MM.1S (cell line): ENCODE measurements at places on chromosomes 5 and 9.

- no peaks in the 10 kb centered on the region for H3K27me3 ChIP-seq
- no peak overlapping the region for H3K4me3 ChIP-seq
- DNase-seq = no peak
- H3K27ac ChIP-seq = no peak overlapping the region
- no peaks in the 10 kb centered on the region for H3K36me3 ChIP-seq
- no peaks in the 10 kb centered on the region for H3K4me1 ChIP-seq
These were observed 139.4 kb upstream of the RAI14 start for GRCh38 chr5:34516686-34517085.

DNA sequence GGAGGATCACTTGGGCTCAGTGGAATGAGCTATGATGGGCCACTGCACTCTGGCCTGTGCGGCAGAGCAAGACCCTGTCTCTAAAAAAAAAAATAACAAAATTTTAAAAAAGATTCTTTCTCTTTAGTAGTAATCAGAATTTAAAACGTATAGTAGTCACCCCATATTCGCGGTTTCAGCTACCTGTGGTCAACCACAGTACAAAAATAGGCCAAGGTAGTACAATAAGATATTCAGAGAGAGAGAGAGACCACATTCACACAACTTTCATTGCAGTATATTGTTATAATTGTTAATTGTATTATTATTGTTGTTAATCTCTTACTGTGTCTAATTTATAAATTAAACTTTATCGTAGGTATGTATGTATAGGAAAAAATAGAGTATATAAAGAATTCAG, 18.7 kb downstream of the INIP start:
- no peak overlapping the region for H3K27ac ChIP-seq
- 0 out of 2 replicates have a peak, but pooled peaks cover 4% of the 10 kb centered on the region for H3K27me3 ChIP-seq
- H3K4me1 ChIP-seq = peaks cover 7% of the 10 kb centered on the region

GRCh38 chr5:6505783-6506557, 57.3 kb downstream of the UBE2QL1 start:
- no peaks in the 10 kb centered on the region for H3K36me3 ChIP-seq
- no peaks in the 10 kb centered on the region for H3K4me1 ChIP-seq
- no peak overlapping the region for H3K4me3 ChIP-seq

DNA sequence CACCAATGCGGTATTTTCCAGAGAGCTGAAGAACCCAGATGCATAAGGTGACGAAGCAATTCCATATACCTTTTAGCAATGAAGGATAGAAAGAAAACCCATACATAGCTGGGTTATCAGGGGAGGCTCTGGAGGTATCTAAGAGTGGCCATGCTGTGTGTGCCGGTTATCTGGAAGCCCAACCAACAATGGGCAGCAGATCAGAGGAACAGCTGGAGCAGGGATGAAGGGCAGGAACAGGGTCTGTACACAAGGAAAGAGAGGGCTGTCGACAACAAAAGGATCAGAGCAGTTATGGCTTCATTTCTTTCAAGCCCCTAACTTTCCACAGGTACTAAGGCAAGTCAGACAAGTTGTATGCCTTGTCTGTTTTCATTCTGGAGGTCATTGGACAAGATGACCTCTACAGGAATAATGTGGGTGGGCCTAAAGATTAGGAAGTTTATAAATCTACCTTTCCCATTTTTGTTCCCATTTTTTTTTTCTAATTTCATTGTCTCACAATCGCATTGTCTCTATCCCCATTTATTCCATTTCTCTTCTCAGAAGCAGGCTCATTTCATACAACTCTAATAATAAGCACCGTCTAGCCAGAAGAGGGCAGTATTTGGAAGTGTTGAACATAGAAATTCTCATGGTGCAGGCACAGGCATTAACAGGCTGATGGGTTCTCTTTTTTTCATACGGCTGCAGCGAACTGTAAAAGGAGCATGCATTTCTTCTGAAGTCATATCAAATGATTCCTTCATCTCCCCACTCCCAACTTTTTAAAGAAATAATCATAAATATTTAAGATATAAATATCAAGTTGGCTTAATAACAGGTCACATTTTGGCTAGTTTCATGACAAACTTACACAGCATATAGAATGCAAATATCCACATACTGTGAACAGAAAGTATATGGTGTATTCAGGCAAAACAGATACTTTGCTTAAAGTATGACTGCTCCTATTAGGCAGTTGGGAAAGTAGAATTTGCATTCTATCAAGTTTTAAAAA, 63.5 kb downstream of the ZNF474 start:
- H3K27me3 ChIP-seq = no peaks in the 10 kb centered on the region
- H3K4me3 ChIP-seq = no peak overlapping the region
- H3K36me3 ChIP-seq = no peaks in the 10 kb centered on the region
- peak; percentile 67 for DNase-seq
- no peaks in the 10 kb centered on the region for H3K4me1 ChIP-seq

GRCh38 chr5:37212096-37212495, 37.1 kb downstream of the CPLANE1 start:
- no peaks in the 10 kb centered on the region for H3K27me3 ChIP-seq
- H3K27ac ChIP-seq = no peak overlapping the region
- 0 out of 2 replicates have a peak, but pooled peaks cover 6% of the 10 kb centered on the region for H3K4me1 ChIP-seq
- H3K4me3 ChIP-seq = no peak overlapping the region
- H3K36me3 ChIP-seq = no peaks in the 10 kb centered on the region

DNA sequence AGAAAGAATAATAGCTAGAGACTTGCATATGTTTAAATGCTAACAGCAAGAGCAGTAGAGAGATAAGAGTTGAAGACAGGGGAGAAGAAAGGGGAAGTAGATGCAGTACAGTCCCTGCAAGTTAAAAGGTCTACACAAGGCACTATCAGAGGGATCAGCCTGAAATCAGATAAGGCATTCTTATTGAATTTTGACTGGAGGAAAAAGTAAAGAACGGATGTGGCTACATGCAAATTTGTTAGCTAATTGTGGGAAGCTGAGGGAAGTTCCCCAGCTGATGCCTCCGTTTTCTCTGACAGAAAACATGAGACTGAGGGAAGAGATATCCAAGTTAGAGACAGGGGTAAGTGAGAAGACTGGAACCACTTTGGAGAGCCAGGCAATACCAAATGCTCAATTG, 12.9 kb upstream of the RHOBTB3 start:
- H3K4me3 ChIP-seq = 0 out of 2 replicates have a peak overlapping the region, but pooled peaks have one; percentile 17
- H3K27ac ChIP-seq = no peak overlapping the region; the same call in 1 of the 2 replicates
- DNase-seq = peak; percentile 60
- peaks cover 19% of the 10 kb centered on the region for H3K4me1 ChIP-seq

DNA sequence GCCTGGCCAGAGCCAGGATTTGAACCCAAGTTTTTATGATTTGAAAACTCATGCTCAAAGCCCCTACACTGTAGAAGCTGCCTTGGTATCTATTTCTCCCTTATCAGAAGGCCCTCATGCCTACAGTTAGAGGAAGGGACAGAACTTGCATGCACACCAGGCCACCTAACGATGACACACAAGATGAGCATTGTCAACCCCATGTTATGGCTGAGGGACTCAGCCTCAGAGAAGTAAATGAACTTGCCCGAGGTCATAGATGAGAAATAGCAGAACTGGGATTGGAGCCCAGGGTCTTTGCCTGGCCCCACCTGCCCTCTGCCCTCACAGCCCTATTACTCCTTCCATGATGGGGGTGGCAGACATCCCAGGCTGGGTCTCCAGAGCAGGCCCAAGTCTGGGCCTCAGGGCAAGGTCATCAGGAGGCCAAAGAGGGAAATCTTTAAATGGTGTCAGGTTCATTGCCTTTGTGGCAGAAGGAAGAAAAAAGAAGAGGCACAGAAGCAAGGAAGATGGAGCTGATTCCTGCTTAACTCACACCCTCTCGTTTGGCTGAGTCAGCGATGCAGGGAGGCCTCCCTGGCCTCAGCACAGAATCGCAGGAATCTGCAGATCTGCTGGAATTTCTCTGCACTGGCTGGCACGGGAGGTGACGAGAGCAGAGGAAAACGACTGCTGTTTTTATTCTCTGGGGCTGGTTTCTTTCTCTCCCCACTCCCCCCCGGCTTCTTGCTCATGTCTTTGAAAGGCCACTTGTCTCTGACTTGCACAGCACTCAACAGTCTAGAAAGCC, 20.6 kb upstream of the CRB2 start:
- H3K36me3 ChIP-seq = no peaks in the 10 kb centered on the region
- no peak overlapping the region for H3K27ac ChIP-seq
- no peak for DNase-seq
- no peak overlapping the region for H3K4me3 ChIP-seq

DNA sequence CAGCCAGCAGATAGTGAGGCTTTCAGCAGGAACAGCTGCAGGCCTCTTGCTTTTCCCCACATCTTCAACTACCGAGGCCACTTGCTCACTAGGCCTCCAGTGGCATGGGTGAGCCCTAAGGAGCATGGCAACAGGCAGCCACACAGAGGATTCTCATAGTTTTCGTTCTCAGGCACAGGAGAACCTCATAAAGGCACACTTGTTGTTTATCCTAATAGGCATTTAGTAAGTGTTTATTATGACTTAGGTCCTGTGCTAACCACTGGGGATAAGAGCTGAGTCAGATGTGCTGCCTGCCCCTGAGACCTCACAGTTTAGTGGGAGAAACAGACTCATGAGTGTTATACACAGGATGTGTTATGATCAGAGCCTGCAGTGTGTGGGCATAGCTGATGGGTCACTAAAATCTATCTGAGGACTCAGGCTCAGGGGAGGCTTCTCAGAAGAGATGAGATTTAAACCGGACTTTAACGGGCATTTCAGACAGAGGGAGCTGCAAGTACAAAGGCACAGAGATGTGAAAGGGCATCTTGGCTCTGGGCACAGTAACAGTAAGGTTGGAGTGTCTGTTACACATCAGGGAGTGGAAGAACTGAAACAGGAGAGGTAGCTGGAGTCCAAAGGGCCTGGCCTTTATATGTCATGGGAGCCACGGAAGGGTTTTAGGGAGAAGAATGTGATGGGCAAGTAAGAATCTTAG, 21.0 kb upstream of the HEMGN start:
- no peak for DNase-seq
- H3K27me3 ChIP-seq = no peaks in the 10 kb centered on the region
- H3K27ac ChIP-seq = no peak overlapping the region
- no peak overlapping the region for H3K4me3 ChIP-seq
- no peaks in the 10 kb centered on the region for H3K36me3 ChIP-seq

DNA sequence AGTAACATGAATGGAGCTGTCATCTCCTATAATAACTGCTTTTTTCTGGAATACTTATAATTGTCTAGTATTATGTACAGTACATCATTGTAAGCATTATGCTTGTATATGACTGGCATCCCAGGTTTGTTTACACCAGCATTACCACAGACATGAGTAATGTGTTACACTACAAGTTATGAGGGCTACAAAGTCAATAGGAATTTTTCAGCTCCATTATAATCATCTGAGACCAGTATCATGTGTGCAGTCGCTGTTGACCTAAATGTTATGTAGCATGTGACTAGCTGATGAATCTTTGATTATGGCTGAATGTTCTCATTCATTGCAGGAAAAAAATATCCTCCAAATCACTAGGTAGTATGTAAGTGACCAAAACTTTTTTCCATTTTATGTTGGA, 2.2 kb downstream of the ZCCHC9 start:
- no peak overlapping the region for H3K4me3 ChIP-seq
- no peaks in the 10 kb centered on the region for H3K36me3 ChIP-seq
- no peak overlapping the region for H3K27ac ChIP-seq
- no peaks in the 10 kb centered on the region for H3K27me3 ChIP-seq

DNA sequence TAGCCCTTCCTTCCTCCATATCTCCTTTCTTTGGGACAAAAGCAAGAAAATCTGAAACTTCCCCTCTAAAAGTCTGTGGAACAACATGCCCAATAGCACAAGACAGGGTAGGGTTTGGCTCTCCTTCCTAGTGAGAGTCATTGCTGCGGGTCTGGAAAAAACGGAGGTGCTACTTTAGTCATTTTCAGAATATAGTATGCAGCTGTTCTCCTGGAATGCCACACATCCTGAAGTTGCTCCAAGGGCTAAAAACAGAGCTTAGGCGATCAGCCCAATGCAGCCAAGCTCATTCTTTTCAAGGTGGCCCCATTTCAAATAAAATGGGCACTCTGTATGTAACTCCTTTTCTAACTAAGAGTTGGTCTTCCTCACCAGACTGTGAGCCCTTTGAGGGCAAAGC, 39.5 kb upstream of the MYOT start:
- no peaks in the 10 kb centered on the region for H3K27me3 ChIP-seq
- H3K27ac ChIP-seq = no peak overlapping the region
- no peaks in the 10 kb centered on the region for H3K36me3 ChIP-seq
- no peaks in the 10 kb centered on the region for H3K4me1 ChIP-seq
- DNase-seq = no peak

- no peak overlapping the region for H3K27ac ChIP-seq
- DNase-seq = peak; percentile 42
- H3K36me3 ChIP-seq = no peaks in the 10 kb centered on the region
- H3K27me3 ChIP-seq = no peaks in the 10 kb centered on the region
These were observed 39.3 kb upstream of the GABRB2 start for GRCh38 chr5:161585798-161586197.

DNA sequence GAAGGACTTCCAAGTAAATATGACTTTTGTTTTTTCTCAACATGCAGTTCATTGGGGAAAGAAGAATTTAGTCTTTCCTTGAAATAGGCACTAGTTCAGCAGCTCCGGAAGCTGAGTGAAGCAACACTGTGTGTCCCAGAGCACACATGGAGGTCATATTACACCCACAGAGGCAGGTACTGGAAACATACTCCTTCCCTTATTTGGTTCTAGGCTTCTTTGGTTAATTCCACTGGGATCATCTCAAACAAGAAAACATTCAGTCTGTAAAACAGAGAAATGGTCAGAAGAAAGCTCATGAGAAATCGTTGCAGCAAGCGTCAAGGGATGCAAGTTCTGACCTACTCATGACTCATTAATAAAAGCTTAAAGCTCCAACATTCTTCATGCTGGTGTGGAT, 175.1 kb upstream of the PCSK5 start:
- H3K4me3 ChIP-seq = no peak overlapping the region
- H3K27me3 ChIP-seq = no peaks in the 10 kb centered on the region
- no peaks in the 10 kb centered on the region for H3K36me3 ChIP-seq
- no peak for DNase-seq

DNA sequence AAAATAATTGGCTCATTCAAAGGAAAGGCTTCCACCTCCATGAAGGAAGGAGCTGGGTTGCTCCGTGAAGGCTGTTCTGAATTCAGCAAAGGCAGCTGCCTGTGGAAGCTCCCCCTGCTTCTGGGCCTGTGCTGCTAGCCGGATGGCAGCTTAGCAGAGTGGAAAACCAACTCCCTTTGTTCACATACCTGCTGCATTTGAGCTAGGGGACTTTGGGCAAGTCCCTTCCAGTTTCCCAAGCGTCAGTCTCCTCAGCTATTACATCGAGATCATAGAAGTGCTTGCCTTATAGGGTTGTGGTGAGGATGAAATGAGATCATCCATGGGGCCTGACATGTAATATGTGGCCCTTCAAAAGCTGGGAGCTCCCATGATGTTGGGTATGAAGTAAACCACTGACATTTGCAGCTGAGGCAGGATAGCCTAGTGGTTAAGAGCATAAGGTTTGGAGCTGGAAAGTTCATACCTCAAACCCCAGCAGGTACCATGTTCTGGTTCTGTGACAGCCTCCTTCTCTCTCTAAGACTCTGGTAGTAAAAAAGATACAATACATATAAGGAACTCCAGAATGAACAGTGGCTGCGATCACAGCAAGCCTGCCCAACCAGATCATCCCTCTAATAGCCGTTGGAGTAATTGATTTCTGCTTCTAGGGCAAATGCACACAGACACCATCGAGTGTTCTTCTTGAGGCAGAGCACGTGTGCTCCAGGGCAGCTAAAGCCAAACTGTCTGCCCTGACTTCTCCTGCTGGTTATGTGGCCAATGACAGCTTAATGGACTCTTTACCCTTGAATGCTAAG, 11.0 kb upstream of the DENND1A start:
- no peak overlapping the region for H3K27ac ChIP-seq
- H3K4me1 ChIP-seq = no peaks in the 10 kb centered on the region
- DNase-seq = no peak
- H3K36me3 ChIP-seq = no peaks in the 10 kb centered on the region
- H3K4me3 ChIP-seq = no peak overlapping the region
